ENCODE measurements at places on chromosomes 6 and 20.

GRCh38 chr6:90218959-90219208, 77.8 kb downstream of the BACH2 start:
- no peak for DNase-seq

DNA sequence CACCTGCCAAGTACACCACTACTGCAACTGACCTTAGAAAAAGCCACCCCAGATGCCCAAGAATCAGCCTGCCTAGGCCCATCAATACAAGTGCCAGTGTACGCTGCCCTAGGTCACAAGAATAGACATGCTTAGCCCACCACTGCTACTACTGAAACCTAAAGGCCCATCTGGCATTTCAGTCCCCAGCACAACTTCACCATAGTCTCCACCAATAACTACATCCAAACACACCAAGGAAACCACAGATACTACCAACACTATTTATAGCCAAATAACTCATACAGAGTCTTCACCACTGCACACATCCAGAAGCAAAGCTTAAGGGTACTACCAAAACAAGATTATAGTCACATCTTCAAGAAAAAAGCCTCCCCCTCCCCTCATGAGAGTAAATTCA, 28.2 kb downstream of the TREML4 start:
- no peak for DNase-seq

- no peak for DNase-seq
Observed at GRCh38 chr6:106714281-106714680, 84.9 kb downstream of the QRSL1 start.

GRCh38 chr20:58229198-58229798, 845 bp upstream of the ANKRD60 start:
- no peak for DNase-seq

DNA sequence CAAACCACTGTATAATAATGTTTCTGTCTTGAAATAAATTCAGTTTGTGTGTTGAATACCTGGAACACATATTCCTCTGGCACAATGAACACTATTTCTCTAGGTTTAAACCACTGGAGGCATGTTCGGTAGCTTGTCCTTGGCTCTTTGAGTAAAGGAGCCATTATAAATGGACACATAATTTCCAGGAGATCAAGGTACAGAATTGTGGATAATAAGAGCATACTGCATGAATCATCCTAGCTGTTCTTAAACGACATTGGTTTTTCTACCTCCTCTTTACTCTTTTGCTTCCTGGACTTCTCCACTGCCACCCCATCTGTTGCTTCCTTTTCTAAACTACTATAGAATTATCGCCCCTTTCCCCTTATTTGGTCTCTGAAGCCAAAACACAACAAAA, 1.2 kb downstream of the CENPW start:
- DNase-seq, result no peak

DNA sequence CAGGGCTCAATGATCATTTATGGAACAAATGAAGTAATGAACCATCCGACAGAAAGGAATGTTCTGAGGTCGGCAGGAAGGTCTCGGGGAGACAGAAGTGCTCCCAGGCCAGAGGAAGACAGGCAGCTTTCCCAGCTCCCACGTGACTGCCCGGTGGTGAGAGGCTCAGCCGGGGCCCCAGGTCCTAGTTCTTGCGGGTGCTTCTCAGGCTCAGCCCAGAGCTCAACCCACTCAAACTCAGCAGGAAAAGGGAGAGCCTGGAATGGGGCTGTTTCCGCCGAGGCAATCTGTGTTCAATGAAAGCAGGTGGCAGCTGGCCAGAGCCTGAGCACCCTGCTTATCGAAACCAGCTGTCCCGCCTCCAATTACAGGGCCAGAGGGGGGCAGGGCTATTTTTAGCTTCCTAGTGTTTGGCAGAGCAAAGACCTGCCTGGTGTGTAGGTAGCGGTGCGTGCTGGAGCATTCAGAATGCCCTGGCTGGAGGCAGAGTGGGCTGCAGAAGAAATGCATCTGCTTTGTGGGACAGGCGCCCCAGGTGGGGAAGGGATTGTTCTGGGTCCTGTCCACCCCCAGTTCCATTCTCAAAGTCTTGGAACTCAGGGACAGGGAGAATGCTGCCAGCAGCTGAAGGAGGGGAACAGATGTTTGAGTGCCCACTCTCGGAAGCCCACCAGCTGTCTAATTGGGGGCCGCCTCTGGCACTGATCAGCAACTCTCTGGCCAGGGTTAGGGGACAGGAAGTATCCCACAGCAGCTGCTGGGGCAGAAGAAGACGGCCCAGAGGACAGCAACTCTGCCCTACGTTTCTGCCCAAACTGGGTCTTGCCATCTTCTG, 145.1 kb downstream of the PREX1 start:
- no peak for DNase-seq

- DNase-seq, result no peak
Observed at GRCh38 chr6:125001684-125002405, 39.6 kb downstream of the RNF217 start.

DNA sequence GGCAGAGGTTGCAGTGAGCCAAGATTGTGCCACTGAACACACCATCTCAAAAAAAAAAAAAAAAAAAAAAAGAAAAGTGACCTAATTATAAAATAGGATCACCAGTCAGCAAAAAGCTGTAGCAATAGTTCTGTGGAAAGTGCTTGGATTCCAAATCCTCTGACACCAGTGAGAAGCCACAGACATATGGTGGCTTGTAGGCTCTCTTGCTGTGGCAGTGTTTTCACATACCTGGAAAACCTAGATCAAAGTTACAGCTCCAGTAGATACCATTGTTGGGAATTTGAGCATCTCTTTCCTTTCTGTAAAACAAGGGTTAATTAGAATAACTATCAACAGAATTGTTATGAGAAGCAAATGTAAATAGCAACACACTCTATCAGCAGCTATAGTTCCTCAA, 4.1 kb downstream of the CCDC170 start:
- DNase-seq, result no peak

DNA sequence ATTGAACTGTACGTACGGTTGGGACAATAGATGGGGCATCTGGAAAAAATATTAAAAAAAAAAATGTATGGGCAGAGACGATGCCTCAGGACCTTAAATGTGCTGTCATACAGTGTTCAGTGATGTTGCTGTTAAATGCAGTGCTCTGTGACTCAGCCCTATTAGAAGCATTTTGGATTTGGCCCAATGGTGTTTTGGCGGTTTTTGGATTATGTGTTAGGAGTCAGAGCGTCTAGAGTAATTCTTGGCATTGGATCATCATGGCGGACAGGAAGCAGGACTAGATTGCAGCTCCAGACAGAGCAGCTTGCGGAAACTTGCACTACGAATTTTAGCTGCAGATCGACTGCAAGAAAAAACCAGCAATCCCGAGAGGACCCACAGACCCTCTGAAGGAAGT, 280.0 kb downstream of the SOX4 start:
- DNase-seq, result no peak

- no peak for DNase-seq
Observed at GRCh38 chr6:111600588-111601445, 4.9 kb downstream of the TRAF3IP2 start.

GRCh38 chr6:150403458-150404246, 34.8 kb downstream of the IYD start:
- no peak for DNase-seq

GRCh38 chr6:86832686-86833085, 104.6 kb upstream of the HTR1E start:
- DNase-seq, result no peak

GRCh38 chr6:16103722-16104121, 25.2 kb upstream of the MYLIP start:
- DNase-seq, result no peak

- DNase-seq, result no peak
Observed at GRCh38 chr6:144928847-144929246, 643.7 kb downstream of the UTRN start.

- no peak for DNase-seq
Observed at GRCh38 chr20:49540232-49540620, 27.7 kb downstream of the PTGIS start.

GRCh38 chr20:4835244-4836177, 113.8 kb downstream of the PRND start:
- no peak for DNase-seq

DNA sequence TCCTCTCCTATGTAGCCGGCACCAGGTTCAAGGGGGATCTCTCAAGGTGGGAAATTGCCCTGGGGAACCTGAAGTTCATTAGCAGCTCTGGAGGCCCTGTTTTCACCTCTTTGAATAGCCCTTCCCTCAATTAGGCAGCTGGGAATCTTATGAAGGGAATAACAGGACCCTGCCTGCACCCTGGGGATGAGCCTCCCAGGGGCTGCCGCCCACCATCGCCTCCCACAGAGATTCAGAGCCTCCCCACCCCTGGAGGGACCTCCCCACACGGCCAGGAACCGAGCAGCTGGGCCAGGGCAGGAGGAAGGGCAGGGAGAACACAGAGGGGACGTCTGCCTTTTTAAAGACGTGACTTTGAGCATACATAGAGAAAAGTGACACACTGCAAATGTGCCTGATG, 4.6 kb upstream of the EEF1A2 start:
- no peak for DNase-seq

DNA sequence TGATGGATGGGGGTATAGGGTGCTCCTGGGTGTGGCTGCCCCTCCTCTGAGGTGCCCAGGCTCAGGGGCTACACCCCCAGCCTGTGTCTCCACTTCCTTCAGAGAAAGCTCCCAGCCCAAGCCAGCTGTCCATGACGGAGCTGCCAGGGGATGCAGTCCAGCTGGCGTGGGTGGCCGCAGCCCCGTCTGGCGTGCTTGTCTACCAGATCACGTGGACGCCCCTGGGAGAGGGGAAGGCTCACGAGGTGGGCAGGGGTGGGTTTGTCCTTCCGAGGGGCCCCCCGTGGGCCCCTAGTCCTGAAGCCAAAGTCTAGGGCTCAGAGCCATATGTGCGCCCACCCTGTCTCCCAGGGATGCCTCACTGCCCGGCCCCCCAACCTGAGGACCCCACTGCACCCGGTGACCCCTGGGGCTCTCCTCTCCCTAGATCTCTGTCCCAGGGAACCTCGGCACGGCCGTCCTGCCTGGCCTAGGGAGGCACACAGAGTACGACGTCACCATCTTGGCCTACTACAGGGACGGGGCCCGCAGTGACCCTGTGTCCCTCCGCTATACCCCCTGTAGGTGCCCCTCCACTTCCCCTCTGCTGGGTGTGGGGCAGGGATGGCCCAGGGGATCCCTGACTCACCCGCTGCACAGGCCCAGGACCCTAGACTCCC, 19.8 kb downstream of the COL20A1 start:
- DNase-seq, result no peak

- no peak for DNase-seq
Observed at GRCh38 chr20:64146301-64146935, 17.8 kb upstream of the MYT1 start.

DNA sequence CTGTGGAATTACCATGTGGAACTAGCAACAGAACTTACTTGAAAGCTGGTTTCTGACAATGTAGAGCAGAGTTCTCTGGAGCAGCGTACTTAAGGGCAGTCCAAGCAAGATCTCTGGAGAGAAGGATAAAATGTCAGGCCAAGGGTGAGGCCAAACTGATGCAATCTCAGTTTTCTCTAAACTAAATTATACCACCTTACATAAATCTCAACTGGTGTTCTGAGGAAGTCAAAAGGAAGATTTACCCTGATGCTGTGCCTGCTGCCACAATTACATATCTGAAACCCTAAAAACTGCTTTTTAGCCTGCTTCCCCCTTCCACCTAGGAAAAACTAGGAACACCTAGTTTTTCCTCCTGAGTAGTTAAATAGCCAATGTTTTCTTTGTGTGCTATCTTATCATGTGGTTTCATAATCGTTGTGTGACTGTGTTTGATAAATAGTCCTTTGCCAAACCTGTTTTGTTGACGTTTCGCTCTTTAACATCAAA, 28.1 kb downstream of the NCOA7 start:
- no peak for DNase-seq

DNA sequence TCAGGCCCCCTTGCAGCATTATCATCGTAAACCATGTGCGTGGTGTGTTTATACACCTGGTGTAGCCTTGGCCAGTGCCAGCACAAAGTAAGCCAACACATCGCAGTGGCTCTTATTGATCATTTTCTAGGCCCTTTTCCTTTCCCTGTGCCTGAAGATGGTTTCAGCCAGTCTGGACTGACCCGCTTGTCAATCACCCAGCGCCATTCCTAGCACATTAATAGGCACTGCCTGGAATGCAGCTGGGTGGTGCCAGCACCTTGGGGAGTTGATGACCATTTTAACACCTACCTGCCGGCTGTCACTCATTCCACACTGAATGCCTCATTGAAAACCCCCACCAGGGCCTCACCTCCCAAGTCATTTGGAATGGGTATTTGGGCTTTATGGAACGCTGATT, 4.9 kb upstream of the UQCC2 start:
- DNase-seq, result no peak

- no peak for DNase-seq
Observed at GRCh38 chr6:18501663-18502013, 114.5 kb downstream of the RNF144B start.

DNA sequence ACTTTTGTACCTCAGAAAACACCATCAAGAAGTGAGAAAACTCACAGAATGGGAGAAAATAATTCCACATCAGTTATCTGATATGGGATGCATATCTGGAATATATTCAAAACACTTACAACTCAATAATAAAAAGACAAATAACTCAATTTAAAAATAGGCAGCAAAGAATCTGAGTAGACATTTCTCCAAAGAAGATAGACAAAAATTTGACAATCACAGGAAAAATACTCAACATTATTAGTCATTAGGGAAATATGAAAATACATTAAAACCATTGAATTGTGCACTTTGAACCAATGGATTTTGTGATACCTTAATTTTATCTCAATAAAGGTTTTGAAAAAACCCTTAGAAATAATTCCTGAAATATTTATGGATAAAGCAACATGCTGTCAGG, 36.9 kb upstream of the STMND1 start:
- no peak for DNase-seq

DNA sequence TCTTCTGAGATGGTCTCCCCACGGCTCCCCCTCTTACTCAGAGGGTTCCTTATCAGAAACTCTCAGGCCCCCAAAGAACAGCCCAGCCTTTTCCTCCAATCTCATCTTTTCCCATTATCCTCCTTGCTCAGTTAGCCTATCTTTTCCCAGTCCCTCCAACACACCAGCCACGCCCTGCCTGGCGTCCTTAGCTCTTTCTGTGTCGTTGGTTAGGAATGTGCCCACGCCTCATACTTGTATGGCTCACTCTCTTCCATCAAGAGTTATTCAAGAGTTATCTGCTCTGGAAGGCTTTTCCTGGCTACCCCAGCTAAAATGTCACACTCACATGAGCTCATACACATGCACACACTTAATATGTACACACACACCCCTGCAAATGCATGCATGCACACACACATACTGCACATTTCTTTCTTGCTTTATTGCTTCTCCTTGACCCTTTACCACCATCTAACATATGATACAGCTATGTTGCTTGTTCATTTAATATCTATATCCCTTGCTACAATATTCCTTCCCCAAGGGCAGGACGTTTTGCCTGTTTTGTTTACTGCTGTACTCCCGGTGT, 37.6 kb downstream of the SLC2A10 start:
- DNase-seq, result no peak

- DNase-seq, result no peak
Observed at GRCh38 chr20:977021-977420, 25.1 kb downstream of the RSPO4 start.
